AG20443 (cell line): ENCODE measurements at places on chromosomes 2 and 18.

GRCh38 chr18:60247103-60247502, 125.5 kb downstream of the MC4R start:
- no peak for DNase-seq

GRCh38 chr2:10762651-10763460, 41.4 kb downstream of the ATP6V1C2 start:
- DNase-seq, result peak; percentile 53

DNA sequence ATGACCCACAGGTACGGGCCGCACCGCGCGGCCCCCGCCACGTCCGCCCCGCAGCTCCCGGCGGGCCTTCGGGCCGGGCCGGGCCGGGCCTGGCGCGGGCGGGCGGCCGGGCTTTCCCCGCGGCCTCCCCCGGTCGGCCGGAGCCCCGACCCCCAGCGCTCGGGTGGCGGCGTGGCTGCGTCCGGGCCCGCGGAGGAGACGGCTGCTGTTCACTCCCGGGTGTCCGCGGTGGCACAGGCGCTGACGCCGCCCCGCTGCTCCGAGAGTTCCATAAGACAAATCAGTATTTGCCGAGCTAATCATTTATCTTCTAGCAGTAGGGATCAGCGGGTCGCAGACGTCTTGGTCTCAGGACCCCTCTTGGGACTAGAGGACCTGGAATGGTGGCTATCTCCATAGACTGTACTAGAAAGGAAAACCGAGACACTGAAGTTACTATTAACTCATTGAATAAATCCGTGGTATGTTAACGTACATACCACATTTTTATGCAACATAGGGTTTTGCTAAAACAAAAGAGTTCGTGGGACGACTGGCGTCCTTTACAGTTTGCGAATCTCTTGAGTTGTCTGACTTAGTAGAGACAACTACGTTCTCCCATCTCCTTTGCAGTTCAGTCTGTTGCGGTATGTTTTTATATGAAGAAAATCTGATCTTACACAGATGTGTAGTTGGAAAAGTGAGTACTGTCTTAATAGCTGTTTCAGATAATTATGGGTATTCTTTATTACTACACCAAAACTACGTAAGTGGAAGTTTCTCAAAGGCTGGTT, 500 bp downstream of the LIMS1 start:
- DNase-seq, result peak; percentile 61

DNA sequence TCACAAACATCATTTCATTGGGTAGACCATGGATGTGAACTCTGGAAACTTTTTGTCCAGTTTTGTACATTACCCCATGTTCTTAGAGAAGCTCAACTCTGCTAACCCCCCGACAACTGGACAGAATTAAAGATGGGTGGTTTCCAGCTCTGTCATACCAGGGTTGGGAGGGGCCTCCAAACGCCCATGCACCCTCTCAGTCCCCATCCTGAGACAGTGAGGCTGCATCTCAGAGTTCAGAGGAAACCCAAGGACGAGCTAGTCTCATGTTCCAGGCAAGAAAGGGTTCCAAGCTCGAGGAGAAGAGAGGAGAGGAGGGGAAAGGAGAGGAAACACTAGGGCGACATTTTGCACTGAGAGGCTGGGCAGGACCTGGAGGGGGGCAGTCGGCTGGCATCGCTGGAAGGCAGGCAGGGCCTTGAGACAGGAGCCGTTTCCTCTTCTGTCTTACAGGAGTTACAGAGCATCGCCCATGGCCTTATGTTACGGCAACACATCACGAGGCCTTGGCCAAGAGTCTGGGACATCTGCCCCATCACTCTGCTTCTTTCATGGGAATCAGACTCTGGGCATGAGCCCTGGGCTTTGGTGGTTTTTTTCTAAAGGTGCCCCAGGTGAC, 16.4 kb downstream of the MAL start:
- no peak for DNase-seq

GRCh38 chr18:75375341-75375740, 52.2 kb downstream of the SMIM21 start:
- no peak for DNase-seq

GRCh38 chr2:32732912-32733472, 105.1 kb downstream of the TTC27 start:
- peak; percentile 39 for DNase-seq

DNA sequence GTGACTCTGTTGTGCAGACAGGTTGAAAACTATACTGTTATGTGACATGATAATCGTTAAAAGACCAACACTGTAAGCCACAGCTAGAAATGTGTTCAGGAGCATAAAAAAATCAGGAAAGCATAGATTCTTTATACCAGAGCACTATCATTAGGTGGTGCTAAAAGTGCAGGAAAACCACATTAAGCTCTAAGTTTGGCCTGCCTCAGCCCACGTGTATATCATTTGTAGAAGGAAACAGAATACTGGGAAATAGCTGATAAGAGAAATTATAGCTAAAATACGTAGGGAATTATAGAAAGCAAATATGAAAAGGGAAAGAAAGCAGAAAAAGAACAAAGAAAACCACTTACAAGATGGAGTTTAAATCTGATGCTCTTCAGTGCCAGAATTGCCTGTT, 26.5 kb upstream of the C2orf74 start:
- peak; percentile 47 for DNase-seq

DNA sequence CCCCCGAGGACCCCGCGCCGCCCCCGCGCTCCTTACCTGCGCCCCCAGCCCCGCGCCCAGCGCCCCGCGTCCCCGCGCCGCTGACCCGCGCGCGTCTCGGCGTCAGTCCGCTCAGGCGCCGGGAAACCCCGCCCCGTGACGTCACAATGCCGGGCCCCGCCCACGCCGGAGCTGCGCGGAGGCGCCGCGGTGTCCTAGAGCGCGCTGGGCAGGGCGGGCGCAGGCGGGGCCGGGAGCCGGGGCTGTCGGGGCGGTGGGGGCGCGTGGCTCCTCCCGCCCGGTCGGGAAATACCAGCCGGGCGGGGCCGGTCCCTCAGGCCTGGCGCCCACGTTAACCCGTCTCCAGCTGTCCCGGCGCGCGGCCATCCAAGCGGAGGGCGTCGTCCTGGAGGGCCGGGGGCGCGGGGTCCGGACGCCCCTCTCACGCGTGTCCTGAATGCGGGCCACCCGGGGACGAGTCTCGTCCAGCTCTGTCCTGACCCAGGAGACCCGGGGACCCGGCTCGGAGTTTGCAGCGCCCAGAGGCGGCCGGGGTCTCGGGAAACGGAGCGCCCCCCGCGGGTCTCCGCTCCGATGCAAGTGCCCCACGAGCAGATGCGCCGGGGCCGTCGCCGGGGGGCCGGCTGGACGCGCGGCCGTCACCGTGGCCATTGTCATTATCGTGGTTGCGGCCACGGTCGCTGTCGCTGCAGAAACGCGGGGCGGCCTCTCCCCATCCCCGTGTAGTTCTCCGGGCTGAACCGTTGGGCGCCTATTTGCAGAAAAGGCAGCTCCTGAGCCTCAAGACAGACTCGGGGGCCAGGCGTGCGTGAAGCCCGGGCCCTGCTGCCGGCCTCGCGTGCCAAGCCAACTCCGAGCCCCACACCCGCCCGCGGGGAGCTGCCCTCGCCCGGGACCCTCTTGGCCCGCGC, at the start of gene SLC66A2:
Gene SLC66A2, minus strand, starts transcription at position 109 of the 911 bp plus-strand sequence. CDS start 727 bp downstream, outside the sequence.
- peak; percentile 98 for DNase-seq

DNA sequence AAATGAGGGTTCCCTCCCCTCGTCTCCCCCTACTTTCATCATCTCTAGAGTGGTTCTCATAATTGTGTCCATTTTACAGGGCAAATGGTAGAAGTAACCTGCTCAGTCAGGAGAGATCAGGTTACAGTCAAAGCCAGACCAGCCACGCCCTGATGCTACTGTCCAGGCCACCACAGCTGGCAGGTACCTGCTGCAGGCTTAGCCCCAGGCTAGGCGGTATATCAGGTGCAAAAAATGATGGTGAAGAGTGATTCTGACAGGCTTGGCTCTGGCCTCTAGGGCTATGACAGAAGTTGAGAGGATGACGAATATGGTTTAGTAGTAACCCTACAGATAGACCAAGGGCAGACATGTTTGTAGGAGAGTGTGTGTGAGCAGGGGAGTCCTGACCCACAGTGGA, 67.1 kb downstream of the HAUS1 start:
- DNase-seq, result no peak

- no peak for DNase-seq
Observed at GRCh38 chr2:37833423-37833822, 91.7 kb upstream of the RMDN2 start.

DNA sequence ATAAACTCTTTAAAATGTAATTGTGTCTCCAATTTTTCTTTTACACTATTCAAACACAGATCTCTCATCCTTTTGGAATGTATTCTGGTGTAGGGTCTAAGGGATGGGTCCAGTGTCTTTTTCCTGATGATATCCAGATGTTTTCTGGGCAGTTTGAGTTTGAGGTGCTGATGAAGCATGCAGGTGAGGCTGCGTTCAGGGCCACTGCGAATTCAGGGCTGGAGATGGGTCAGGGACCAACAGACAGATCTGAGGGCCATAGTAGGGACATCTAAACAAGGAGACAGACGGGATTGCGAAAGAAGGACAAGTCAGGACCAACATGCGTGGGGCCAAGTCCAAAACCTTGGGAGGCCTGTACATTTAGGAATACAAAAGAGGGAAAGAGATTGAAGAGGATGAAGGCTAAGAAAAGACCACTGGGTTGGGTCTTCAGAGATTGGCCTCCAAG, 70.2 kb downstream of the ACAA2 start:
- no peak for DNase-seq

GRCh38 chr2:24676493-24676892, 116.7 kb downstream of the PTRHD1 start:
- DNase-seq, result no peak

- DNase-seq, result peak; percentile 21
Observed at GRCh38 chr2:188042412-188042811, 249.3 kb upstream of the GULP1 start.

DNA sequence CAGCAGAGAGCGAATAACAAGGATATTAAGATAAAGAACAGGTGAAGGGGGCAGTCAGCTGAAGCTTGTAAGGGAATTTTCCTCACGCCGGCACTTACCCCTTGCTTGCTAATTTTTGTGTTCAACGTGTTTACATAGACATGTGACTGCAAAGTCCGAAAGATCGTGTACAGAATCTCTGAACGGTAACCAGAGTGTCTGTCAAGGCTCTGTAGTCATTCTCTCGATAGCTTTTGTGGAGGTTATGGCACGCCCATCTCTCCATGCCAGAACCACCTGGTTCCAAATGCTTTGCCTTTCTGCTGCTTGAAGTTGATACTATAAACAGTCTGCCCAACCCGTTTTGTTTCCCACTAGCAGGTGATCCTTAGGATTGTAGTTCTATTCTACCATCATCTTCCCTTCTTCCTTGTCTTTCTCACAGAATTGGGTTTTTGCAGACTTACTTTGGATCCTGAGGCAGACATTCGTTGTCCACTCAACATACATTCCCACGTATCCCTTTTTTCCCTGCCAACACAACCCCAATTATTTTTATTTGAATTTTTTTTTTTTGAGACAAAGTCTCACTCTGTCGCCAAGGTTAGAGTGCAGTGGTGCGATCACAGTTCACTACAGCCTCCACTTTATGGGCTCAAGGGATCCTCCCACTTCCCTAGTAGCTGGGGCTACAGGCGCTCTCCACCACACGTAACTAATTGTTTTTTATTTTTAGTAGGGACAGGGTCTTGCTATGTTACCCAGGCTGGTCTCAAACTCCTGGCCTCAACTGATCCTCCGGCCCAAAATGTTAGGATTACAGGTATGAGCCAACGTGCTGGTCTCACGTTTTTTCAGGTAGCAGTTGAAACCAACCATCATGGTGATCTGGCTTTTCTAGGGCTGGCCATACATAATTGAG, 1.3 kb upstream of the USP34 start:
- DNase-seq, result peak; percentile 13

GRCh38 chr2:70509565-70509964, 44.1 kb downstream of the TGFA start:
- DNase-seq, result peak; percentile 70

DNA sequence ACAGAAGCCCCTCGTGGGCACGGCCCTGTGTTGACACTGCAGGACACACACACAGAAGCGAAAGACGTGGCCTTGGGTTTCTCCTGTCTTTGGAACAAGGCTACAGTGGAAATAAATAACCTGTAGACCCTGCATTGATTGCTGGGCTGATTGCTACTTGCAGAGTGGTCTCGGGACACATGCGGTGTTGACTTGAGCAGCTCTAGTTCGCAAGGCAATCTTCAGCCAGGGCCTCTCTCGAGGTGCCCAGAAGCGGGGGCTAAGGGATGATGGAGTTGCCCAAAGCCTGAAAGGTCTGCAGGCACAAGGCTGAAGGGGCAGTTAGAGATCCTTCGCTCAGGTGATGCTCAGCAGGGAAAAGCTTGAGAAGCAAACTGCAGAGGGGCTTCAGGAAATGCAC, 180.3 kb downstream of the SEPTIN10 start:
- DNase-seq, result no peak

- no peak for DNase-seq
Observed at GRCh38 chr2:169065864-169066517, 3.4 kb upstream of the DHRS9 start.

DNA sequence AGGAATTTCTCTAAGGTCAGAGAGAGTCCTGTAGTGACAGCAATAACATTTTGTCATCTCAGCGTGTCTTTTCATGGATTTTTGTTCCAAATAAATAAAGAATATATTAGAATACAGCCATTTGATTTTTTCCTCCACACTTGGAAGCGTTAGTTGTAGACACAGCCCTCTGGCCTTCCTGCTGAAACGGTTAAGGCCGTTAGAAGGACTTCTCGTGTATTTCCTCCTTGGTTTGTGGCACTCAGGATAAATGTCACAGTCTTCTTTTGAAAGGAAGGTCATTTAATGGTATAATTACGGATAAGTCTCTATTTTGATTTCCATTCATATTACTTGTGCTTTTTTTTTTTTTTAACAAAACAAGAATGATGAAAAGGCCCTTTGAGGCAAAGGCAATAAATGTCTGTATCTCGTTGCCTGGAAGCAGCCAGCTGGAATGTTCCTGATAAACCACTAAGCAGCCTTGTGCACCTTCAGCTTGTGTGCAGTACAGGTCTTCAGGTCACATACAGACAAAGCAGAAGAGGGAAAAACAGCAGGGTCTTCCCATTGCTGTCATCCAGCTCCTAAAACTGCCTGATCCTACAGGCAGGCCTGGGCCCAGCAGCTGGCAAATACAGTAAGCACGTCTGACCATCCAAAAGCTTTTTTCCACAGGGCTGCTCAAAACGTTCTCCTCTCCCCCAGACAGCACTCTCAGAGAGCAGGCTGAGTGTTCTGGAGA, 14.4 kb downstream of the EFR3B start:
- no peak for DNase-seq

DNA sequence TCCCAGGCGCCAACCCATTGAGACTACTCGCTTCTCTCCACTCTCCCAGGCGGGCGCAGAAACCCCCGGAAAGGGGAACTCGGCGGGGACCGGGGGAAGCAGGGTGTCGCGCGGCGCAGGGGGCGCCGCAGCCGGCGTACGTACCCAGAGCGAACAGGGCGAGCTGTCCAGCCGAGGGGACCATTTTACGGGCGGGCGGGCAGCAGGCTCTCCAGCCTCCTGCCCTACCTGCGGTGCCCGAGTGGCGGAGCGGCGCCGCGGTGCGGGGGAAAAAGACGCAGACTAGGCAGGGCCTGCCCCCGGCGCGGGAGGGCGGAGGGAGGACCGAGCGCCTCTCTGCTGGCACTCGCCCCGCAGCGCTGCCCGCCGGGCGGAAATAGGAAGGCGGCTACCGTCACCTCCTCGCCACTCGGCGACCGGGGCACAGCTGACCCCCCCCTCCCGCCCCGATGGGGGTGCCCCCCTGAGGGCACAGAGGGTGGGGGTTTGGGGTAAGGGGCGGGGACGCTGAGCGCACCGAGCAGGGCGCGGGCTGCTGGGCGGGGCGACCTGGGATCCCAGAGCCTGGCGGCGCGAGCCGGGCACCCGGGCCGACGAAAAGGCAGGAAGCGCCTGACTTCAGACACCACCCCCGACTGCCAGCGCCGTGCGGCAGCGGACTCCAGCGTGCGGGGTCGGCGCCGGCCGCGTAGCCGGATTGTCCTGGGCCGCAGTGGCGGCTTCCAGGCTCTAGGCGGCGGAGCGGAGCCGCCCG, at the start of gene TGFA:
Gene TGFA, minus strand, starts transcription at position 243 of the 754 bp plus-strand sequence. Its CDS starts 59 bp downstream, at position 184.
- DNase-seq, result peak; percentile 88

- peak; percentile 20 for DNase-seq
Observed at GRCh38 chr2:144086965-144087364, 433.0 kb downstream of the ZEB2 start.
